GM23248 (cell line): ENCODE measurements at places on chromosomes 2 and 18. TPM values are rescaled to one million over a fixed set of nuclear protein-coding genes. Genes with fewer than 3 reads are reported as not detected.

Gene RNF152
- 1.9 and 2.3 TPM in 2 replicates for polyA plus RNA-seq

Gene FHOD3
- polyA plus RNA-seq, result 1.4 and 1.6 TPM in 2 replicates

Gene HAAO
- polyA plus RNA-seq, result 0.36 TPM in 1 of 2 replicates, not detected in the other

Gene ORC4
- polyA plus RNA-seq, result 39.1 and 42.7 TPM in 2 replicates

Gene IHH
- not detected in 2 replicates for polyA plus RNA-seq

Gene CCDC148
- polyA plus RNA-seq, result 0.51 and 0.64 TPM in 2 replicates

Gene ASTL
- not detected in 2 replicates for polyA plus RNA-seq

Gene TMEM163
- polyA plus RNA-seq, result not detected in 2 replicates

Gene VWA3B
- polyA plus RNA-seq, result not detected in 2 replicates

Gene ALPG
- not detected in 2 replicates for polyA plus RNA-seq

Gene PELI1
- 2.7 and 2.8 TPM in 2 replicates for polyA plus RNA-seq

Gene B3GNT7
- 0.08 TPM in 1 of 2 replicates, not detected in the other for polyA plus RNA-seq

Gene EMX1
- not detected in 2 replicates for polyA plus RNA-seq

DNA sequence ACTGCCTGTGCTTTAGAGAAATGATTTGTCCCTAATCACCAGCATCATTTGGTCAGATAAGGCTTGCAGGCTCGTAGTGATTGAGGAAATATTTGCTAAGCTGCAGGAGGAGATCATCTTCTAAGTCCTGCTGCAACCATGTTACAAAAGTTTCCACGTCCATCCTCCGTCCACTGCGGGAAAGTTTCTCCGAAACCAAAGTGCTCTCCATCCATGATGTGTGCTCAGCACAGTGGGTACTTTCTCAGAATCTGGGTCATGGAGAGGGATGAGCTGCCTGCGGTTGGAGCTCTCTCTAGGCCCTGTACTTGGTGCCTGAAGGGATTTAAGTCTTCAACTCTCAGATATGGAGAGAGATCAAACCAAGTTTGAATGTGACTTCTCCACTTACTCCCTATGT lies 39.3 kb downstream of the IL1RL2 start:
- H3K4me3 ChIP-seq, result no peak overlapping the region
- no peak for DNase-seq
- H3K4me1 ChIP-seq, result peaks cover 39% of the 10 kb centered on the region
- no peaks in the 10 kb centered on the region for H3K36me3 ChIP-seq
- H3K27me3 ChIP-seq, result no peaks in the 10 kb centered on the region

DNA sequence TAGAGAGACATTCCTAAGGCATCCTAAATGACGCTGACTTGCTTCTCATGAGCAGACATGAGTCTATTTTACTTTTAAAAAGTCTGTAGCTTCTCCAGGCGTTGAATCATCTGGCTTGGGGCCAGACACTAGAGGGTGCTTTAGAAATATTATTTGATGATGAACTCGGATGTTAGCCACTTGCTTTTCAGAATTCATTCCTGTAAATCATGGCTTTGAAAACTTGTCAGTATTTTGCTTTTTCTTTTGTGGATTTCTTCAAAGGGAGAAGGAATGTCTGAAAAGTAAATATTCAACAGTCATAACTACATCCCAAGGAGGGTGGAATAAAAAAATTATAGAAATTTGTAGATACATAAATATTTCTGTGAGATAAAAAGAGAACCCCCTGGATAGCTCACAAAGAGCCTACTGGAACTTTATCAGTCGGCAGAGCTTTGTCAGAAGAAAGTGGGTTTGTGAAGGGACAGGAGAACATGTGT lies 370.8 kb downstream of the OSR1 start:
- no peaks in the 10 kb centered on the region for H3K27me3 ChIP-seq
- no peaks in the 10 kb centered on the region for H3K36me3 ChIP-seq
- peak; percentile 95 for DNase-seq
- peak overlapping the region; percentile 33 for H3K27ac ChIP-seq
- H3K4me3 ChIP-seq, result peak overlapping the region; percentile 26; the same call in 1 of the 2 replicates
- peaks cover 54% of the 10 kb centered on the region for H3K4me1 ChIP-seq

DNA sequence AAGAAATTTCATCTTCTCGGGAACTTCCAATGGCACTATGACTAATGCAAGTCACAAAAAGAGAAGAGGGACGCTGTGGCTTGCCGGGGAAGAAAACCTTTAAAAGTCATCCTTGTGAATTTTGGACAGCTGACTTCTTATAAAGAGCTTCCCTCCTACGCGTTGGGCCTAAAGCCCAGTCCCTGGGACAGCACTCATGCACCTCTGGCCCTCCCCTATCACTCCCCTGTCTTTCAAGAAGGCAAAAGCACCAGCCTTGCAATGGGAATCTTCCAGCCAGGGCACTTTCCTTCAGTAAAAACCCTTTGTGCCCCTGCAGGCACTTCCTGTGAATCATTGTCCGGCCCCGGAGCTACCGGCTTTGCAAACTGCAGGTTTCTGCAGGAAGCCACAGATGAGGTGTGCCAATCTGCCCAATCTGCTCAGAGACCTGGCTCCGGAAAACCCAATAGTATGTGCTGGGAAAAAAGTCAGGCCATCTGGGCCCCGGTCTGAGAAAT lies 7.1 kb downstream of the MREG start:
- H3K27ac ChIP-seq, result no peak overlapping the region
- peaks cover 12% of the 10 kb centered on the region for H3K4me1 ChIP-seq
- no peaks in the 10 kb centered on the region for H3K36me3 ChIP-seq
- DNase-seq, result peak; percentile 76
- no peak overlapping the region for H3K4me3 ChIP-seq
- H3K27me3 ChIP-seq, result no peaks in the 10 kb centered on the region

DNA sequence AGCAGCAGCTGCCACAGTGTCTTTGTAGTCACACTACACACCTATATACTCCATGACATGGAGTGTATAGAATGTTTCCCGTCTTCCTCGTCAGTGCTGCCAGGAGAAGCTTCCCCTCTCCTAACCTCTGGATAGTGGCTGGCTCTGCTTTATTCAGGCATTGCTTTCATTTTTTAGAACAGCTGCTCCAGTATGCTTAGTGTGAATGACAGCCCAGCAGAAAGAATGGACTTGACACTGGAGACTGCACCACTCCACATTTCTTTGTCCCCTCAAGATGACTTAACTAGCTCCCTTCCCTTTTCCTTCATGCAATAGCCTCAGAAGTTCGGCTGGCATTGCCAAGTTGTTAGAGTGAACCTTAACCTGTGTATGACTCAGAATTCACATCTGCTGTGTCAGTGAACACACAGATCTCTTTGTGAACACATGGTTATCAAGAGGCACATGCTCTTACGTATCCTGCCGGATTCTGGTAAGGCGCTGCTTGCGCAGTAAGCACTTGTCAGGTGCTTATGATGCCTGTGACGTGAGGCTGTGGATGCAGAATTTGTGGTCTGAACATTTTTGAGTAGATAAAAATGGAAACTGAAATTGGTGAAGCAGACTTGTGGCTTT lies 73.9 kb downstream of the NEDD4L start:
- no peaks in the 10 kb centered on the region for H3K27me3 ChIP-seq
- H3K4me3 ChIP-seq, result no peak overlapping the region
- DNase-seq, result peak; percentile 76
- H3K36me3 ChIP-seq, result no peaks in the 10 kb centered on the region
- H3K4me1 ChIP-seq, result no peaks in the 10 kb centered on the region

- no peaks in the 10 kb centered on the region for H3K4me1 ChIP-seq
- no peak for DNase-seq
- H3K36me3 ChIP-seq, result no peaks in the 10 kb centered on the region
Measured at GRCh38 chr2:130251535-130251872, 53.3 kb upstream of the TUBA3E start.

DNA sequence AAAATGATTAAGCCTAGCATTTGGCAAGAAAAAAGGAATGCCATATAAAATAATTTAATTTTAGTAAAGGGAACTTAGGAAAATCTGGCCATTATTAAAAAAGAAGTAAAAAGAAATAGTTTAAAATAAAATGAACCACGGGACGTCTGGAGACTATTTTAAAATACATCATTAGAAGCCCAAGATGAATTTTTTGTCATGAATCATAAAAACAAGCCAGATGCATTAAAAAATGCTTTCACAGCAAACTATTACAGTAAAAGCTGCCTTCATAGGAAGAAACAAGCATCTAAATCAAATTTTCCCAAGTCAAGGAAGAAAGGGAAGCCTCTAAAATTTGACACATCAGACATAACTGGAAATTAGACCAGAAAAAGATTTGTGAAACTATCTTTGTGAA lies 33.0 kb downstream of the COL5A2 start:
- H3K27ac ChIP-seq, result peak overlapping the region; percentile 74
- H3K4me1 ChIP-seq, result peaks cover 89% of the 10 kb centered on the region
- no peaks in the 10 kb centered on the region for H3K27me3 ChIP-seq

DNA sequence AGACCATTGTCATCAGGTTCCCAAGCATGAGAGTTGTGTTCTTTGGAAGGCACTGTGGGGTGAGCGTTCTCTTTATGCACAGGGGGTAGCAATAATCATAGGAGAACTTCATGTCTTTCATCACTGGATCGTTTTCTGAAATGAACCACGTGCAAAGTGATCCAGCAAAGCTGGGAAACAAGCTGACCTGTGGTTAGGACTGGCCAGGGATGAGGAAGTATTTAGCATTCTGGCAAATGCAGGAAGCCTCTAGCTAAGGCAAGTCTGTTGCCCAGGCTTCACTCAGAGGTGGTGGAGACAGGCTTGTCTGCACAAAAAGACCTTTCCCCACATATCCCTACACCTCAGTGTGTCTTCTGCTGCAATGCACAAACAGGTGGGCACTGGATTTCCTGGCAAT lies 58.6 kb downstream of the MMADHC start:
- no peaks in the 10 kb centered on the region; the same call in 1 of the 2 replicates for H3K27me3 ChIP-seq
- no peak overlapping the region for H3K27ac ChIP-seq
- H3K4me3 ChIP-seq, result no peak overlapping the region
- H3K36me3 ChIP-seq, result no peaks in the 10 kb centered on the region
- no peaks in the 10 kb centered on the region for H3K4me1 ChIP-seq

GRCh38 chr2:145752091-145752806 lies 1232.3 kb upstream of the ZEB2 start:
- H3K4me3 ChIP-seq, result peak overlapping the region; percentile 48
- peak; percentile 86 for DNase-seq
- H3K4me1 ChIP-seq, result peaks cover 22% of the 10 kb centered on the region
- no peaks in the 10 kb centered on the region for H3K36me3 ChIP-seq

- H3K27me3 ChIP-seq, result peaks cover 15% of the 10 kb centered on the region
- H3K27ac ChIP-seq, result no peak overlapping the region
- no peak for DNase-seq
- H3K4me1 ChIP-seq, result no peaks in the 10 kb centered on the region
Measured at GRCh38 chr2:163121483-163121882, 282.9 kb upstream of the KCNH7 start.

GRCh38 chr2:120300385-120300784 lies 45.6 kb upstream of the INHBB start:
- no peaks in the 10 kb centered on the region for H3K27me3 ChIP-seq
- no peak for DNase-seq
- H3K36me3 ChIP-seq, result no peaks in the 10 kb centered on the region; the same call in 1 of the 2 replicates

GRCh38 chr2:97911206-97911921 lies 84.4 kb downstream of the TMEM131 start:
- H3K36me3 ChIP-seq, result no peaks in the 10 kb centered on the region
- peak; percentile 55 for DNase-seq
- H3K4me1 ChIP-seq, result peaks cover 18% of the 10 kb centered on the region
- H3K4me3 ChIP-seq, result no peak overlapping the region
- H3K27ac ChIP-seq, result peak overlapping the region; percentile 12; the same call in 1 of the 2 replicates

- H3K4me1 ChIP-seq, result peaks cover 11% of the 10 kb centered on the region
- H3K36me3 ChIP-seq, result 0 out of 2 replicates have a peak, but pooled peaks cover 3% of the 10 kb centered on the region
- H3K4me3 ChIP-seq, result no peak overlapping the region
- no peaks in the 10 kb centered on the region for H3K27me3 ChIP-seq
Measured at GRCh38 chr18:48711651-48712486, 173.0 kb downstream of the CTIF start.

DNA sequence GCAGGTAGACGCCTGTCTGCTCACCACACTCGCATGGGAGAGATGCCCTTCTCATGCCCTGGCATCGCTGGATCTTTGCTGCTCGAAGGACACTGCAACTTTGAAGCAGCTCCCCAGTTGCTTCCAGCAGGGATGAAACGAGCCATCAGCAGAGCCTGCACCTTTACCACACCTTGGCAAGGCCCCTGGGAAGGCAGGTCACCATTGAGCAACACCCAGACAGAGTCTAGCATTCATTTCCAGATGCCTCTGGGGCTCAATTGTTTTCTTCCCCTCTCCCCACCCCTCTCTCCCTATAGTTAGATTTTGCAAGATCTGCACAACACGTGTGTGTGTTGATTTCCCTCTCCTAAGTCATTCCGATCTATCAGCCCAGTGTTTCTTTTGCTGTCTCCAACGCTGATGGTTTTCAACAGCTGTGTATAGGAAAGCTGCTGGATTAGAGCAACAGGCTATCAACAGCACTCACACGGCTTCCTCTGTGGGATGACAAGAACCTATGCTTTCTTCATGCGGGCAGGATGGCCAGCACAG lies 25.6 kb upstream of the INHBB start:
- no peak overlapping the region for H3K27ac ChIP-seq
- no peak for DNase-seq
- no peaks in the 10 kb centered on the region for H3K36me3 ChIP-seq
- H3K4me1 ChIP-seq, result peaks cover 9% of the 10 kb centered on the region; the same call in 1 of the 2 replicates
- H3K27me3 ChIP-seq, result no peaks in the 10 kb centered on the region
- H3K4me3 ChIP-seq, result no peak overlapping the region

DNA sequence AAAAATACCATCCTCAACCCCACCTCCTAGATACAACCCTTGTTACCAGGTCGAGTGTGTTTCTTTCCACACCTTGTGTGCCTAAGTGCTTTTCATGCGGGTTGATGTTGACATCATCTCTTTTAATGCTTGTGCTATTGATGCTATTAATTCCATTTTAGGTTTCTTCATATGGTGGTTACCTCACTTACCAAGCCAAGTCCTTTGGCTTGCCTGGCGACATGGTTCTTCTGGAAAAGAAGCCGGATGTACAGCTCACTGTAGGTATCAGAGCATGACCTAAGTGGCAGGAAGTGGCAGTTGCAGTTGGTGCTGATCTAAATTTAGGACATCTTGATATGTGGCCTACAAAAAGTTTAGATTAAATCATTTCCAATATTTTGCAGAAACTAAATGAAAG lies 149.9 kb upstream of the TTC39C start:
- peaks cover 16% of the 10 kb centered on the region for H3K4me1 ChIP-seq
- H3K27me3 ChIP-seq, result no peaks in the 10 kb centered on the region
- no peak overlapping the region for H3K27ac ChIP-seq
- no peak for DNase-seq

DNA sequence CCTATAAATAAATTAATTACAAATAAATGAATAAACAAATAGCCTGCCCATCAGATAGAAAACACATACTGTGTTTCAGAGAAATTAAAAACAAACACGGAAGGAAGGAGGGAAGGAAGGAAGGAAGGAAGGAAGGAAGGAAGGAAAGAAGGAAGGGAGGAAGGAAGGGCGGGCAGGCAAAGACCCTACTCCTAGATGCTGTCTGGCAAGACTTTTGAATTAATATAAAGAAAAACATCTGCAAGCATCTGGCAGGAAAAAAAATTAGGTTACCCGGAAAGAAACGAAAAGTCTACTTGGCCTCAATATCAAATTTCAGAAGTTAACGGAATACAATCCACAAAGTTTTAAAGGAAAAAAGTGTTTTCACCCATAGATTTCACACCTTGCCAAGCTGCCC lies 49.1 kb downstream of the LOXHD1 start:
- no peaks in the 10 kb centered on the region for H3K4me1 ChIP-seq
- no peak overlapping the region for H3K27ac ChIP-seq
- no peaks in the 10 kb centered on the region for H3K36me3 ChIP-seq
- DNase-seq, result no peak
- H3K4me3 ChIP-seq, result no peak overlapping the region
- 0 out of 2 replicates have a peak, but pooled peaks cover 12% of the 10 kb centered on the region for H3K27me3 ChIP-seq

GRCh38 chr18:49212819-49213218 lies 247.6 kb downstream of the DYM start:
- no peaks in the 10 kb centered on the region for H3K36me3 ChIP-seq
- no peaks in the 10 kb centered on the region for H3K27me3 ChIP-seq
- 0 out of 2 replicates have a peak, but pooled peaks cover 11% of the 10 kb centered on the region for H3K4me1 ChIP-seq
- no peak overlapping the region for H3K4me3 ChIP-seq
- peak overlapping the region; percentile 69 for H3K27ac ChIP-seq
